ENCODE measurements at places on chromosomes 3 and 15.

GRCh38 chr15:99140590-99140989 lies 35.7 kb downstream of the SYNM start:
- DNase-seq = no peak

DNA sequence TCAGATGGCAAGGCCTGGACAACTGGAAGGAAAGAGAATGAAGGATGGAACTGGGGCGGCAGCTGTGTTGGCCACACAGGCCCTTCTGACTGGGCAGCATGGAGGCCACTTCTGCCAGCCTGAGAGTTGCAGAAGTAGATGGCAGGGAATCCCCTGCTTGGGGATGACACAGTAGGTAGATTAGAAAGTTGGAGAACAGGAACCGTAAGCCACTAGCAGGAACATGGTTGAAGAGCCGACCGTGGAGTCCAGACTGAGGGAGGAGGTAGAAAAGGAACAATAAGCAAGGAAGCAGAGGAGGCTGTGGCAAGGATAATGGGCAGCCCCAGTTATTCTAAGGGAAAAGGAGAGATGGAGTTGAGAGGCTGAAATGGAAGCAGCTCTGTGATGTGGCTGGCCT lies 26.4 kb upstream of the ZNF774 start:
- DNase-seq = no peak

- no peak for DNase-seq
Observed at GRCh38 chr3:162489853-162490252, 993.2 kb downstream of the OTOL1 start.

DNA sequence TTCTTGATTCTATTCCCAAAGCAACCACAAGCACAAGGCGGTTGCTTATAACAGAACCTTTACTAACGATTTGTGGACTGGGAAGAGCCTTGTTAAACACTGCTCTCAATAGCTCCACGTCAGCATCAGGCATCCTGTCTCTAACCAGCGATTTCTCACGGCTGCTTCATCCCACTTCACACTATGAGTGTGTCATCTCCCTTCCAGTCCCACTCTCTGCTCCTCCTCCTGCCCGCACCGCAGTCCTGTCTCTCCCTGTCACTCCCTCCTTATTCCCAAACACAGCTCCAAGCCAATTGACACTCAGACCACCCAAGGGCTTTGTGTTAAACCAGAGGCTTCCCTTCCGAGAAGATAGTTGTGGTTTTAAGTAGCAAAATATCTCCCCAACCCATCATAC lies 94.8 kb downstream of the ABHD5 start:
- DNase-seq = no peak

- DNase-seq = no peak
Observed at GRCh38 chr3:146396792-146397191, 72.6 kb downstream of the PLSCR2 start.

DNA sequence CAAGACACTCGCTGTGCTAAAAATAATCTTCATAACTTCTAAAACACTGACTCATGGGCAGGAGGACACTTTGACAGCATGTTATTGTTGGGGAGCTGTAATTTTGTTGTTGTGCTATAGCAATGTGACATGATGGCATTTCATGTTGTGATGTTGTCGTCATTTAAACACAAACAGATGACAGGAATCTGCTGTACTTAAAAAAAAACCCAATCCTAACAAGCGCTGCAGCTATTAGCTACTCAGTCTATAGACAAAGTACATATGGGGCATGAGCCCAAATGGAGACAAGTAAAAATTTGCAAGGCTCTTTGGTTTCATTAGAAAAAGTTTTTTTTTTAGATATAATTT lies 828 bp upstream of the ATOSA start:
- no peak for DNase-seq

DNA sequence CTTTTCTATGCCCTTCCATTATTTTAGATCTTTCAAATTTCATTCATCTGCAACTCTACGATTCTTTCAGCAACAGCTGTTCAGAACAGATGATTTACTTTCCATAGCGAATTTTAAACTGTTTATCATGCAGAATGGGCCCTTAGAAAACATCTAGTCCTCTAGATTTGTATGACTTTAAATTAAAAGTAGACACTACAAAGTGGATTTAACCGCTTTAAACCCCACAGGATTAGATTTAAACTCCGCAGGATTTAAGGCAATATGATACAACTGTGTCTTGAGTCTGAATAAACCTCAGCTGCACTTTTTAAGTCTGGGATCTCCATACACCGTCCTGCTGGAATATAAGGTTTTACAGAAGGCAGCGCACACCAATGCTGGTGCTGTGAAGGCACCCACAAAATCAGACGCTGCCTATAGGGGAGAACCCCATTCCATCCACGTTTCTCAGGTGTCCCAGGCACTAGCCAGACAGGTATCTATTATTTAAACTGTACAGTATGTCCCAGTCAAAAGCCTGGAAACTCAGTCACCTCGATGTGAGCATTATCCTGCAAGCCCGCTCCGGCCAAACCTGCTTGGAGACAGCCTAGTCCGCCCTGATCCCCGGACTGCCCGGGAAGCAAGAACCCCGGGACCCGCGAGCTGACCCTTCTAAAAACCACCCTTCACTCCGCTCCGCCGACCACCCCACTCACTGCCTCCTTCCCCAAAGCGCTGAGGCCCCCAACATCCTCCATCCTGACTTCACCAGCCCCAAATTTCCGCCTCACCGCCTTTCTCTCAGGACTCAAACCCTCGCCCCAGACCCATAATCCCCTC lies 768 bp downstream of the ANO10 start:
- DNase-seq = no peak

GRCh38 chr15:31552482-31553099 lies 226.0 kb downstream of the KLF13 start:
- DNase-seq = no peak

DNA sequence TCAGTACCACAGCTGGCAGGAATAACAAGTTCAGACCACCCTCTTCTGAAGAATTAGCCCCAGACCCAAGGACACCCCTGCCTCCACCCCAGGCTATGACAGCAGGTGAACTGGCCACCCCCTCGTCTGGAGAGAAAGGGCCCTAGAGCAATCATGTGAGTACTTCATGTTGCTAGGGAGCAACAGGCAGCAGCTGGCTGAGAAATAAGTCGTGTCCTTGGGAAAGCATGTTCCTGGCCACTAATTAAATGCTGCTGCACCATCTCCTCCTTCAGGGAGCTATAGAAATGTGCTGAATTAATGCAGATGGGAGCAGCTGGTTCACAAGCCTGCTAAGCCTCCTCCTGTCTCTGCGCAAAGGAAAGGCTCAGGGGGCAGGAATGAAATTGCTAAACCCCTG lies 31.5 kb downstream of the MRPS11 start:
- DNase-seq = no peak

GRCh38 chr3:43968465-43968864 lies 273.2 kb upstream of the TOPAZ1 start:
- DNase-seq = no peak

DNA sequence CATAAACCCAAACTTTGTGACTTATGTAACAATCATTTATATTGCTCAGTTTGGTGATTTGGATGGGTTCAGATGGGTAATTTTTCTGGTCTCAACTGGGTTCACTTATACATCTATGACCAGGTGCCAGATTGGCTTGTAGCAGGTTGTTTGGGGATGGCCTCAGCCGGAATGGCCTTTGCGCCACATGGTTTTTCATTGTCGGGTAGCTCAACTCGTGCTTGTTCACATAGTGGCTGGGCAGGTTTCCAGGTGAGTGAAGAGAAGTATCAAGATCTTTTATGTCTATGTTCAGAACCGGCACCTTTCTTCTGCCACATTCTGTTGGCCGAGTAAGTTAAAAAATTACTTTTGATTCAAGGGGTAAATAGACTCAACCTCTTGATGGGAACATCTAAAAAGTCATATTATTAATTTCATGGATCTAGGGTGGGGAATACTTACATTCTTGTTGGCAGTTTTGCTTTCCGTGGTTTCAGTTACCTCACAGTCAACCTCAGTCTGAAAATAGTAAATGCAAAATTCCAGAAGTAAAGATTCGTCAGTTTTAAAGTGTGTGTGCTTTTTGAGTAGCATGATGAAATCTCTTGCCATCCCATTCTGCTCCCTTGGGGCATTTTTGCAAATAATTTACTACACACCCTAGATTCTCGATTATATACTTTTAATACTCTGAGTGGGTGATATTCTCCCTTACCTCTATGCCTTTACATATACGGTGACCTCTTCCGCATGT lies 745.7 kb upstream of the CCDC54 start:
- no peak for DNase-seq

DNA sequence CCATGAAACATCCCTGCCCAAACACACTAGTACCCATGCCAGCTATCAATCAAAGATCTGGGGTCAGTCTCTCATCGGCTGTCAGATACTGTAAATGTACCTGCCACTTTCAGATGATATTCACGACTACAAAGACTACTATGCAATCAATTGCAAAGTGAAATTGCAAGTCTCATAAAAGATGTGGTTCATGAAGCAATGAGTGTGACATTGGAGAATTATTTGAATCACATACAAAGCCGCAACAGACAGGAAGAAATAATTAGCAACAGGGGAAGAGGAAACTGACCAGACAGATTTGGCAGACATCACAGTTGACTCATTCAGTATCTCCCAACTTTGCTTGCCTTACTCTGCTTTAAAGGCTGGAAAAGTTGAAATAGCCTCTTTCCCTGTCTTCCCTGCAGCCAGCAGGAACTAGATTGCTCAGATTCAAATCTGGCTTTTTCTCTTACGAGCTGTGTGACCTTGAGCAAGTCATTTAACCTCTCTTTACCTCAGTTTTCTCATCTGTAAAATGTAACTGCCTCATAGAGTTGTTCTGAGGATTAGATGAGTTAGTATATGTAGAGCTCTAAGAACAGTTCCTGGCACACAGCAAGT lies 95.7 kb upstream of the C3orf80 start:
- peak; percentile 66 for DNase-seq

DNA sequence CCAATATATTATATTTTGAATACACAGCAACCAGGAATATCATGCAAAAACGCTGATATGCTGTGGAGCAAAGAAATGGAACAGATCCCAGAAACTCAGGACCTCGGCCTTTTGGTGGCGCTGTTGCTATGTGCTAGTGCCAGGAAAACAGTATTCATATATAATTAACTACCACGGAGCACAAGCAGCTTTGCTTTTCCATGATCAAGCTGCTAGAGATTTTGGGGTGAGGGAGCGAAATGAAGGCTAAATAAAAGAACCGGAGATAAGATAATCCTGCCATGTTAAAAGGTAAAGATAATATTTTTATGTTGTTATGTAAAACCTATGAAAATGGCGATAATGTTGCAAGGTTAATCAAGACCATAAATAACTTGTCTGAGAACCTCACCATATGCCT lies 157.7 kb upstream of the FAM3D start:
- DNase-seq = peak; percentile 5

- DNase-seq = no peak
Observed at GRCh38 chr3:180040966-180041365, 4.2 kb upstream of the PEX5L start.

- DNase-seq = no peak
Observed at GRCh38 chr15:80512726-80513660, 108.8 kb downstream of the ARNT2 start.

GRCh38 chr15:95528920-95529319 lies 801.6 kb upstream of the NR2F2 start:
- no peak for DNase-seq

DNA sequence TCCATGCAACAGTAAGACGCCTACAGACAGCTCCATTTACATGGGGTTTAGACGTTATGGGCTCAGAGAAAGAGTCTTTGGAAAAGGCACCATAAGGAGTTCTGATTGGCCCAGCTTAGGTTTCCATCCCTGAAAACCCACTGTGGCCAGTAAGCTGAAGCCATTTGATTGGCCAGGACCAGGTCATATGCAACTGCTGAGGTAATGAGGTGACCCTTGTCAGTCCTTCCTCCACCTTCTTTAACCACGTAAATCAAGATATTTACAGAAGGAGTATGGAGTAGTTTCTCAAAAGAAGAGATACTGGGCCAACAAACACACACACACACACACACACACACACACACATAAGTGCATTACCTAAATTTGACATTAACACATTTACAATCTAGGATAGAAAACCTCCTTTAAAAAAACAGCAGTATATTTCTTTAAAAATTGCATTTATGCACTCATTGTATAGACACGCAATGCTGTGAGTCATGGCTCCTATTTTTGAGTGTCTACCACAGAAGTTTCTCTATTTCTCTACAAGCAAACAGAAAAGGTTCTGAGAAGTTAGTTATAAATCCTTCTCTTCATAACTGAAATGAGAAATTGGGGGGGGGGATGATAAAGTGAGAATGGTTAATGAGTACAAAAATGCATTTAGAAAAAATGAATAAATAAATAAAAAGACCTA lies 16.3 kb upstream of the MB21D2 start:
- DNase-seq = no peak

- DNase-seq = no peak
Observed at GRCh38 chr3:175433026-175433674, 574.0 kb downstream of the NAALADL2 start.

DNA sequence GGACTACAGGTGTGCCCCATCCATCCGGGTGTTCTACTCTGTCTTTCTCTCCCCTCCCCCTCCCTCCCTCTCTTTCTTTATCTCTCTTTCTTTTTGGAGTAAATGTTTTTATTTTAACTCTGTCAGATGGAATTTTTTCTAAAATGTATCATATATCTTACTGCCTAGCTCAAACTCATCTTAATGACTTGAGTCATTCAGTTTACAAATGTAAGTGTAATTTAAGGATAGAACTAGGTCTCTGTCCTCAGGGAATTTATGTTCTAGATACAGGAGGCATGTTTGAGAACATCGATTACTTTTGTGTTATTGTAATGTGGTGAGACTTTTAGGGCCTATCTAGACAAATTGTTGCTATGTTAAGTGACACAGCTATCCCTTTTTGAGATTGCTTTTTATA lies 3.5 kb downstream of the TBC1D23 start:
- DNase-seq = no peak

DNA sequence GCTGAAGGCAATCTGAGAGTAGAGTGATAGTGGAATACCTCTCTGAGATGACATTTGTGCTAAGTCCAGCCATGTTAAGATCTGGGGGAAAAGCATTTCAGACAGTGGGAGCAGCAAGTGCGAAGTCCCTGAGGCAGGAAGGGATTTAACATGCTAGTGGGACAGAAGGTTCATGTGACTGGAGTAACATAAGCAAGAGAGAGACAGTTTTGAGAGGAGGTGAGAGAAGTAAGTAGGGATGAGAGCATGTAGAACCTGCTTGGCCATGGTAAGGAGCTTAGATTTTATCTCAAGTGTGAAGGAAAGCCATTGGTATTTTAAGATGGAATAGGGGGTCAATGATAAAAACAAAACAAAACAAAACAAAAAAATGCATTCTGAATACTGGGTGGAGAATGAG lies 358.6 kb upstream of the KCNH8 start:
- DNase-seq = no peak

DNA sequence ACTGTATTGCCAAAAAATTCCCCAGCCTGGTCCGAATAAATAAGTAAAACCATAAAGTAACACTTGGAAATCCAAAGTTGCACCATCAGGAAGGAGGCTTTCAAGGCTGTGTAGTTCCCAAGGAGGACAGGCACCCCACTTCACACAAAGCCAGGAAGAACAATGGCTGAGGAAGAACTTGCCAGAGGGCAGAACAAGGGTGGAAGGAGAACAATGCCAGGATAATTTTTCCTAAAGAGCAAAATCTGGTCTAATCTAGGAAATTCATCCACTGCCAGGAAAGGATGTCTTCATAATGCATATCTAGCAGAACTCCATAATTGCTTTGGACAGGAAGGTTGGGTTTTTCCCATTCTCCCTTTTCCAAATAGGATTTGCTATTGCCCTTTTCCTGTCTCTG lies 15.7 kb upstream of the ARID3B start:
- DNase-seq = no peak

GRCh38 chr3:80190051-80190450 lies 422.3 kb upstream of the ROBO1 start:
- no peak for DNase-seq
